CD4-positive, alpha-beta T cell (primary cell): ENCODE measurements at places on chromosomes 6 and 20.

GRCh38 chr20:3786665-3787323, at the start of gene CENPB:
CENPB (minus strand) TSS chr20:3786740; CDS start chr20:3786483, 257 bp downstream.
- DNase-seq = peak; percentile 95

DNA sequence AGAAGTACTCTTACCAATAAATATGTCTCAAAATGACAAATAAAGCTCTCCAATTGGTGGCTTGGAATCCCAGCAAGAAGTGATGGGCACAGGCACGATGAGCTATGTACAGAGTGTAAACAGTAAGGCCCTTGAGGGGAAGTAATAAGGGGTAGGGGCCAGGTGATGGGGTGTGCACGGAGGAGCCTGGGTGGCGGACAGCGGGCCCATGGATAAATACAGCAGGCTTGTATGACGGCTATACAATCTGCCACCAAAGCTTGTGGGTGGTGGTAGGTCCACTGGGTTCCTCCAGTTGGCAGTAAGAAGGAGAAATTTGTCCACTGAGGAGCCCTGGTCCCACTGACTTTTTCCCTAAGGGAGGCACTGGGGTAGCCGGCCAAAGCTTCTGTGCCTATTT, 205.4 kb upstream of the RNF24 start:
- DNase-seq = no peak

- peak; percentile 49 for DNase-seq
These were observed 16.9 kb upstream of the STK35 start for GRCh38 chr20:2084703-2085102.

GRCh38 chr6:95232446-95232845, 344.9 kb upstream of the MANEA start:
- DNase-seq = no peak

DNA sequence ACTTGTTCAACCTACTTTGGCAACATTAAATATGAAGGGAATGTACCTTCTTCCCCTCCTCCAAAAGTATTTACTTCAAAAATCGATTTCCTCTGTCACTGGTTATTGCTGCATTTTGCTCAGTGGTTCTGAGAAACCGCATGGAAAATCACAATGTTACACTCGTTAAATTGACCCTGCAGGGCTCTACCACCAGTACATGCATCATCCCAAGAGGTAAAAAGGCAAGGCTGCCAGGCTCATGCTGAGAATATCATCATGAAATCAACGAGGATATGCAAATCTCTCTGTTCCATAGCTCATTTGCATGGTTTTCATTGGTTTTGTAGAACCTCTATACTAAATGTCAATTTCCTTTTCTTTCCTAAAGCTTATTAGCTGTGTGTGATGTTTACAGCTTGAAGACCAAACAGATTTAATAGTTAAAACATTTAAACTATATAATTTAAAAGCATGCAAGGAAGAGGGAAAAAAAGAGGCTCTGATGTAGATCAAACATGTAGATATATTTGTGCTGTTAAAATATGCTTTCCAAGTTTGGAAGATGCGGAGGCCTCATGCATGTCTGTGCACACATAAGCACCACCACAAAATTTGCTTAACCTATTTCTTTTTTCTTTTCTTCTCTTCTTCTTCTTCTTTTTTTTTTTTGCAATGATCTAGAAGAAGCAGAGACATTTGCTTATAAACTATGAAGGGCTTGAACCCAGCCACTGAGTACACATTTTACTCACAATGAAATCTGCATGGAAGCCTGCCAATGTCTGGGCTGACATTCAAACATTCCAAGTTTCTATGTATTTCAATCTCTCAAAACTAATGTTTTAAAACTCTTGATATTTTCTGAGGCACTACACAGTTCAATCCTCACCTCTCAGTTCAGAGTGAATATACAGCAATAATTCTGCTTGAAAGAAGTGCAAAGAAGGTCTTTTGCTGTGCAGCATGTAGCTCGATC, 194.0 kb downstream of the GMPR start:
- DNase-seq = no peak

GRCh38 chr6:137315081-137315480, 95.9 kb upstream of the IFNGR1 start:
- DNase-seq = no peak

- no peak for DNase-seq
These were observed 258.1 kb upstream of the EPHA7 start for GRCh38 chr6:93677264-93677965.

DNA sequence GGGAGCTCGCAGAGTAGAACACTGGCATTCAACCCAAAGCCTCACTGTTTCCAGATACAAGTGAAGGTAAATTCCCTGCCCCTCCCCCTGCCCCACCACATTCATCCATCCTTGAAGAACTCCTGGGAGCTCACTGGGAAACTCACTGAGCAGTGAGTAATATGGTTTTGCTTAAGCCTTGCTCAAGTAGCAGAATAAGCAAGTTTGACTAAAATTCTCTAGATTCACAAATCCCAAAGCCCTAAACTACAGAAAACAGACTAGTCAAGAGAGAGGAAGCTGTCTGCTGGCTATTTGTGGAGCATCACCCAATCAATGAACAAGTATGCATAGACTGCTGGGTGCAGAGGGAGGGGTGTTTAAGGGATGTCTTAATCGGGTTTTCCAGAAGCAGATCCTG, 82.1 kb downstream of the UNC5CL start:
- no peak for DNase-seq
